Lung (tissue), 17 donors: ENCODE measurements at places on chromosomes 16 and 17. TPM values are rescaled to one million over a fixed set of nuclear protein-coding genes. Genes with fewer than 3 reads are reported as not detected.
A peak's percentile ranks its signal among the peaks of the same experiment; 100 is the strongest.

DNA sequence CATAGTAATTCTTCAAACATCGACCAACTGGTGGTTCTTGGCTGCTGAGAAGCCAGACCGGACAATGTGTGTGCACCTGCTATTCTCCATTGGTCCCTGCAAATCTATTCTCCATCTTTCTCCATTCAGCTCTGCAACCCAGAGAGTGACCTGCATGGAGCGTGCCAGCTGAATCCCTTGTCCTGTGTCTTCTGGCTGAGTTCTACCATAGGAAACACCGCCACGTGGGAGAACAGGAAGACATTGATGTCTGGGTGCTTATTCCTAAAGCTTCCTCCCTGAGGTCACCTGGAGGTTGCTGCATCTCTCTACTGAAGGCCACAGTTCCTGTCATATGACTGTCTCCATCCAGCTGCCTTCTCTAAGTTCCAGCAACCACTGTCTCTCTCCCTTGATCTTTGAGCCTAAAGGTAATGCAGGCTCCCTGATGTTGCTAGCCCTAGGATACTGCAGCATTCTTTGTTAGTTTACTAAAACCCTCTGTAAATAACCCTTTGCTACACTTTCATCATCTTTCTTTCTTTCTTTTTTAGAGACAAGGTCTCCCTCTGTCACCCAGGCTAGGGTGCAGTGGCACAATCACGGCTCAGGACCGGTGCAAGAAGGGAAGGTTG, 10.6 kb upstream of the SMG1 start:
- DNase-seq: no peak

- DNase-seq: peak; percentile 7
Measured at GRCh38 chr16:57141822-57142631, 43.8 kb downstream of the PSME3IP1 start.

GRCh38 chr17:28227316-28228108, 91.5 kb upstream of the TMEM97 start:
- peak; percentile 73 for DNase-seq

DNA sequence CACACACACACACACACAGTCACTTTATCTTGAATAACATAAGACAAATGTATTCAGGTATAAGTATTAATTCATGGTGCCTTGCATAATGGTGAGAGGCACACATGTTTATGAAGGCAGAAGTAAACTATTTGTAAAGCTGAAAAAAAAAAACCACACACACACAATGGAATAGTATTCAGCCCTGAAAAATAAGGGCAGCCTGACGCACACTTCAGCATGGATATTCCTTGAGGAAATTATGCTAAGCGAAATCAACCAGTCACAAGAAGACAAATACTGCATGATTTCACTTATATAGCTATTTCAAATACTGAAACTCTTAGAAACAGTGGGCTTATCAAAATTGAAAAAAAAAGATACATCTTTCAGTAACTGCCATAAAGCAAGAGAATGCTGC, 200.2 kb upstream of the RBFOX1 start:
- no peak for DNase-seq

DNA sequence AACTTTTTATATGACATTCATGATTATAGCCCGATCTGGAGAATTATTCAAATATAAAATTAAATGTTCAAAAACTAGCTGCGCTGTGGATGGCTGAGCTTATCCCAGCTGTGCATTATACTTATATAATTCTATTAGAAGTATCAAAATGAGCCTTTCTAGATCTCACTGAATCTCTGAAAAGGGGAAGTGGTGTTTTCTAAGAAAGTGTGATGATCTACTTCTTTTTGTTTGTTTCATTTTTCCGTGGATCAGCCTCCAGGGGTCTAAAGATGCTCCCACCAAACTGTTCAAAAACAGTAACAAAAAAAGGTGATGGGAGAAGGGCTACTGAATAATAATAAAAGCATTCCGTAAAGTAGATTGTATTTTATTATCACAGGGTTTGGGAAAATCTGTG, 411.3 kb upstream of the PSMD7 start:
- DNase-seq: no peak

- peak; percentile 50 for DNase-seq
Measured at GRCh38 chr17:44830359-44831288, 537 bp upstream of the GJC1 start.

DNA sequence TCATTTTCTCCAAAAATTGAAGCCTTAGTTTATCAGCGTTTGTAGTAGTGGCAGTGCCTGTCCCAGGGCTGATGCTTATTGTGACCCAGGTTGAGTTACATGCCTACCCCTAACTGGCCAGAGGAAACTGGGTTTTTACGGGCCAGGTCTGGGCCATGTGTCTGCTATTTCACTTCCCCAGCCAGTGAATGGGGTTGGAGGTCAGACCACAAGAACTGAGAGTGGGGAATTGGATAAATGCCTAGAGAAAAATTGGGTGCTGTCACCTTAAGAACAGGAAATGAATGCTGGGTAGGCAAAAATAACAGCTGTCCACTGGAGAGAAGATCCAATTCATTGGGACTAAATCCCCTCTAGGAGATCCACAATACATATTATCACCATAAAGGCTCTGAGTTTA, 5.2 kb downstream of the ADPRM start:
- no peak for DNase-seq

GRCh38 chr17:57991537-57991936, 3.5 kb upstream of the VEZF1 start:
- no peak for DNase-seq

Gene TBC1D3
- total RNA-seq: not detected

- no peak for DNase-seq
Measured at GRCh38 chr16:51907680-51908079, 639.3 kb downstream of the TOX3 start.

DNA sequence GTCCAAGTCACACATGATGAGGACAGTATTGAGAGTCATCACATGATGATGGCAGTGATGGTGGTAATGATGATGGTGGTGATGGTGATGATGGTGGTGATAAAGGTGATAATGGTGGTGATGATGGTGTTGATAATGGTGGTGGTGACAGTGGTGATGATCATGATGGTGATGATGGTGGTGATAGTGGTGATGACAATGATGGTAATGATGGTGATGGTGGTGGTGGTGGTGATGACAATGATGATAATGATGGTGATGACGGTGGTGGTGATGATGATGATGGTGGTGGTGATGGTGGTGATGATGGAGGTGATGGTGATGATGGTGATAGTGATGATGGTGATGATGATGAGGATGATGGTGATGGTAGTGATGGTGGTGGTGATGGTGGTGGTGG, 190.2 kb upstream of the ZNF469 start:
- no peak for DNase-seq

GRCh38 chr16:77850636-77851333, 62.4 kb downstream of the VAT1L start:
- DNase-seq: no peak

Gene FBXL16
- 7.4 TPM for total RNA-seq

DNA sequence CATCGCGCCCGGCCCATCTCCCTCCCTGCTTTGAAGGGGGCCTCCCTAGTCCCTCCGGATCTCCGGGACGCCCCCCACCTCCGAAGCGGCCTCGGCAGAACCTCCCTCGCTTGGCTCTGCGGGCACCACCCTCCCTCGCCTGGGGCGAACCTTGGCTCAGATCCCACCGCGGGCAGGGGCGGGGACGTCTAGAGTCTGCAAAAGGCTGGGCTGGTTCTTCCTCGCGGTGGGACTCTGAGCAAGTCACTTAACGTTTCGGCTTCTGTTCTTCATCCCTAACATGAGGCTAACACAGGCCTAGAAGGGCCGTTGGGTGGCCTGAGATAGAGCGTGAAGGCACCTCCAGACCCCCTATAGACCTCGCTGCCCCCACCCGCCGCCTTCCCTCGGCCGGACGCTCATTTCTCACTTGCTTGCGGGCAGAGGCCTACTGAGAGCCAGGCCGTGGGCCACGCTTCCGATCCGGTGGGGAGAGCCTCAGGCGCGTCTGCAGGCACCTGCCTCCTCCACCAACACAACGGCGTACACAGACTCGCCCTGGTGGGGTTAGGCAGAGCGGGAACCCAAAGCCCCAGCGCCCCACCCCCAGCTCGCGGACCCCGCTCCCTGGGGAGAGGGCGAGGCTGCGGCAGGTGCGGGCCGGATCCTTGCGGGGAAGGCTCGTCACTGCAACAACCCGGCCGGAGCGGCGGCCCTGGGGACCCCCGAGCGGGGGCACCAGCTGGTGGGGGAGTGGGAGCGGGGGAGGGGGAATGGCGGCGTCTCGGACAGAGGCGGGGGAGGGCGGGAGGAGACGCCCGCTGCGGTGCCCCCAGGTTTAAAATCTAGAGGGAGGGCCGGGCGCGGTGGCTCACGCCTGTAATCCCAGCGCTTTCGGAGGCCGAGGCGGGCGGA, 5.4 kb downstream of the MYO1C start:
- peak; percentile 65 for DNase-seq

DNA sequence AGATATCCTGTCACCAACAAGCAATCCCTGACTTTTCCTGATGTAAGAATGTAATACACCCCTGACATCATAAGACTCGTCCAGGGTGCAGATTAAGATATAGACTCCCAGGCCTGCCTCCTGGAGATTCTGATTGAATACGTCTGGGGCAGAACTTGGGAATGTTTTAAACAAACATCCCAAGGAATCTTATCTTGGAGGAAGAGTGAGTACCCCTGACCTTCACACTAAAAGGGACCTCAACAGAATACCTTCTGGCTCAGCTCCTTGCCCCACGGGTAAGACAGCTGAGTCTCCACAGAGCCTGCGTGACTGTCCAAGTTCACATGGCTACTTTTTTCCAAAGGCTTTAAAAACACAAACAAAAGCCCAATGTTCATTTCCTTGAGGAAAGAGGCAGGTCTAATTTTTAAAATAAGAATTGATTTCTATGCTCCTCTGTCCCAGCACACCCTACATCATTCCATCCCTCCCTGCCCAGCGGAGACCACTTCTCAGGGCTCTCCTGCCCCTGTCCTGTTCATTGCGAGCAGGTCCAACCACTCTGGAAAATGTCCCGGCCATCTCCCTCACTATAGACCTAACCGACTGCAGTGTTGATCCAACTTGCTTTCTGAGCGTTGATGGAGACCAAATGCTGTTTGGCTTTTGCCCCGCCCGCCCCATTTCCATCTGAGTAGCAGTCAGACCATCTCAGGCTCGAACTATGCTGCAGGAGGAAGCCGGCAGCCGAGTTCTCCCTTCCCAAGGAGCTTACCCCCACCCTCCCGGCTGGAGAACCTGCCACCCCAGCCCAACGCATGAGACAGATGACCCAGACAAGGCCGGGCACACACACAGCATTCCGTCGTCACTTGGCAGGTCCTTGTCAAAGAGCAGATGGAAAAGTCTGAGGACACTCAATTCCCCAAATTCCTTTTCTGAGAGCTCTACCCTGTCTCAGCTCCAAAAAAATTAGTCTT, 44.1 kb upstream of the MYH10 start:
- DNase-seq: peak; percentile 97

- peak; percentile 68 for DNase-seq
Measured at GRCh38 chr17:81456798-81457197, 55.8 kb downstream of the ACTG1 start.

Gene G6PC1
- total RNA-seq: 0.09 TPM

- DNase-seq: peak; percentile 89
Measured at GRCh38 chr17:74430706-74431567, 951 bp upstream of the GPRC5C start.
